ENCODE measurements at places on chromosomes 5 and 9. TPM values are rescaled to one million over a fixed set of nuclear protein-coding genes. Genes with fewer than 3 reads are reported as not detected.

Gene TRIM36
- total RNA-seq, result 16.5 TPM

DNA sequence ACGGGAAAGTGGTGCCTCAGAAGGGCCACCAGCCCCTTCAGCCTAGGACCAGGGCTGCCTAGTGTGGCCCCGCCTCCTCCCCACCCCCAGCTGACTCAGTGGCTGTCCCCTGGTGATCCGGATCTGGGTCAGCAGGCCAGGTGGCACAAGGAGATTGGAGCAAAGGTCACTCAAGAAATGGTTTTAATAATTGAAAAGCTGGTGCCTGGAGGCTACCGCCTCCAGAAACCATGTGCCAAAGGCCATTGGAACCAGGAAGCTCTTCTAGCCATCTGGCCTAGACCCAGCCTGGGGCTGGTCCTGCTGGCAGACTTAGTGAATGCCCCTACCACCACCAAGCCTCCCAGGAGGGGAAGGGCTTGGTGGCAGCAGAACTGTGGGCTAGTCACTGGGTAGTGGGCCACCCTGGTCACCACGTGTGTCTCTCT is 1.5 kb downstream of the ST6GALNAC4 start:
- no peaks in the 10 kb centered on the region for H3K27me3 ChIP-seq
- no peak for DNase-seq
- no peak overlapping the region for H3K4me3 ChIP-seq
- peaks cover 6% of the 10 kb centered on the region for H3K36me3 ChIP-seq
- H3K4me1 ChIP-seq, result peaks cover 4% of the 10 kb centered on the region

- H3K4me3 ChIP-seq, result no peak overlapping the region
- H3K27me3 ChIP-seq, result no peaks in the 10 kb centered on the region
- DNase-seq, result no peak
- no peaks in the 10 kb centered on the region for H3K4me1 ChIP-seq
- no peak overlapping the region for H3K27ac ChIP-seq
Observed at GRCh38 chr5:102115736-102116135, 180.3 kb downstream of the SLCO4C1 start.

Gene LRRC19
- total RNA-seq, result not detected

DNA sequence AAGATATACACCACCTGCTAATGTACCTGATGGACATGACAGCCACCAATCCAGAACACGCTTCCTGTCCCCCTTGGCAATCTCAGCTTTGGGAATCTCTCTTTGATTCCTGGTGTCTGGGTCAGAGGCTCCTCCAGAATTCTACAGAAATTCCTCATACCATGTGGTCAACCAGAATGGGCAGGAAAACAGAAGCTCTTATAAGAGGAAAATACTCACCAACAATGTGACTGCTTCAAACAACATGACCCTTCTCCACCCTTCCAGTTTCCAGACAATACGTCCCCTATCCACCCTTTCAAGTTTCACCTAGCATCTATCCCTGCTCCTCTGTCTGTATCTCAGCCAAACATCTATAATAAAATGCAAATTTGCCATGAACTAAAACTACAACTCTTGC is 247.2 kb downstream of the DENND1A start:
- no peak for DNase-seq
- no peaks in the 10 kb centered on the region for H3K27me3 ChIP-seq
- H3K27ac ChIP-seq, result no peak overlapping the region
- H3K4me3 ChIP-seq, result no peak overlapping the region
- no peaks in the 10 kb centered on the region for H3K4me1 ChIP-seq

Gene TMEM252
- not detected for total RNA-seq

Gene PHF24
- 0.35 TPM for total RNA-seq

Gene SPATA31A3
- total RNA-seq, result not detected

GRCh38 chr9:128718475-128718874 is 5.5 kb downstream of the ZDHHC12 start:
- H3K4me1 ChIP-seq, result no peaks in the 10 kb centered on the region
- H3K27ac ChIP-seq, result no peak overlapping the region
- no peaks in the 10 kb centered on the region for H3K27me3 ChIP-seq
- H3K4me3 ChIP-seq, result no peak overlapping the region

DNA sequence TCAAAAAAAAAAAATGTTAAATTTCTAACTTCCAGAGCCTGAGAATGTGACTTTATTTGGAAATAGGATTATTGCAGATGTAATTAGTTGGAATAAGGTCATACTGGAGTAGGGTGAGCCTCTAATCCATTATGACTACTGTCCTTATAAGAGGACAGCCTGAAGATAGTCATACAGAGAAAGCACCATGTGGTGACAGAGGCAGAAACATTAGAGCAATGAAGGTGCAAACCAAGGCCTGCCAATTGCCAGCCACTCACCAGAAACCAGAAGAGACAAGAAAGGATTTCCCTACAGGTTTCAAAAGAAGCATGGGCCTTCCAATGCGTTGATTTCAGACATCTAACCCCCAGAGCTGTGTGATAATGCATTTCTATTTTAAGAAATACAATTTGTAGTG is 659.2 kb upstream of the CHD1 start:
- no peaks in the 10 kb centered on the region for H3K27me3 ChIP-seq
- DNase-seq, result no peak
- H3K36me3 ChIP-seq, result no peaks in the 10 kb centered on the region

Gene SURF1
- total RNA-seq, result 43.1 TPM

- no peak overlapping the region for H3K27ac ChIP-seq
- peaks cover 5% of the 10 kb centered on the region for H3K36me3 ChIP-seq
- H3K4me1 ChIP-seq, result peaks cover 5% of the 10 kb centered on the region
- peak overlapping the region; percentile 90 for H3K4me3 ChIP-seq
- H3K27me3 ChIP-seq, result no peaks in the 10 kb centered on the region
- peak; percentile 54 for DNase-seq
Observed at GRCh38 chr5:36150676-36151433, 832 bp downstream of the LMBRD2 start.

DNA sequence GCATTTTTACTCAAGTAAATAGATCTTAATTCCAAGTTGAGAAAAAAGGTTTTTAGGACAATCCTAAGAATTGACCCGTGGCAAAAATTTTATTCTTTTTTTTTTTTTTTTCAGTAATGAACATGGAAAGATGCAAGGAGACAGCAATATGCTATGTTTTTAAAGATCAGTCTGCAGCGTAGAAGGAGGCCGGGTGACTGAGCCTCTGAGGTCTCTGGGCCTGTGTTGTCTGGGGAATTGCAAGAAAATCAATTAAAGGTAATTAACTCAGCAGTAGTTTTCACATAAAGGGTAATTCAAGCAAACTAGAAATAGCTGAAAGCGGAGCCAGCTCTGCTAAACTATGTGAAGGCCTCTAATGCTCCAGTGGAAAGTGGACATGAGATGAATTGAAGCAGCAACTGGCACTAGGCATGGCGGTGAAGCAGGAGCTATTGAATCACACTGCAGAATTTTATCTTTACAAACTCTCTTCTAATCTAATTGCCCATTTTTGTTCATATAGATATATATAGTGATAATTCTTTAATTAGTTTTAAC is 285.2 kb upstream of the ITGA1 start:
- no peak for DNase-seq
- H3K36me3 ChIP-seq, result no peaks in the 10 kb centered on the region
- no peak overlapping the region for H3K27ac ChIP-seq
- H3K4me1 ChIP-seq, result no peaks in the 10 kb centered on the region
- no peak overlapping the region for H3K4me3 ChIP-seq
- H3K27me3 ChIP-seq, result no peaks in the 10 kb centered on the region

GRCh38 chr9:70534471-70534870 is 120.0 kb upstream of the KLF9 start:
- no peaks in the 10 kb centered on the region for H3K4me1 ChIP-seq
- H3K36me3 ChIP-seq, result no peaks in the 10 kb centered on the region
- H3K4me3 ChIP-seq, result no peak overlapping the region
